Amygdala (tissue), 56 donors: ENCODE measurements at places on chromosomes 2 and 18.

- DNase-seq: no peak
These were observed 8.2 kb upstream of the SMARCAL1 start for GRCh38 chr2:216404010-216404618.

GRCh38 chr2:148560496-148560895 is 84.1 kb upstream of the EPC2 start:
- no peak for DNase-seq

- DNase-seq: no peak
These were observed 67.0 kb downstream of the ZNF521 start for GRCh38 chr18:25284861-25285550.

DNA sequence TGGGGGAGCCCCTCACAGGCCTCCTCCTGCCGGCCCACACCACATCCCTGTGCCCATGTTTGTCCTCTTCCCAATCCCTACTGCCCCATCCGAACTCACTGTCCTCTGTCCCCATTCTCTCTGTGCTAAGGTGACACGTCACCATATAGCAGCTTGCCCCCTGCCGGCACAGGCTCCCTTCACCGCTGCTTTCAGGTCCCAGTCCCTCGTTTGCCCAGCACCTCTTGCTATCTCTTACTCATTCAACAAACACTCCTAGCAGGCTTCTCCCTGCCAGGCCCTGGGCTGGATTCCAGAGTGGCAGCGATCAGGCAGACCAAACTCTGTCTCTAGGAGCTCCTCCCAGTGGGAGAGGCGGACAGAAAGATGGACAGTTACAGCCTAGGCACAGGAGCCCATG is 74.3 kb downstream of the TFCP2L1 start:
- no peak for DNase-seq

DNA sequence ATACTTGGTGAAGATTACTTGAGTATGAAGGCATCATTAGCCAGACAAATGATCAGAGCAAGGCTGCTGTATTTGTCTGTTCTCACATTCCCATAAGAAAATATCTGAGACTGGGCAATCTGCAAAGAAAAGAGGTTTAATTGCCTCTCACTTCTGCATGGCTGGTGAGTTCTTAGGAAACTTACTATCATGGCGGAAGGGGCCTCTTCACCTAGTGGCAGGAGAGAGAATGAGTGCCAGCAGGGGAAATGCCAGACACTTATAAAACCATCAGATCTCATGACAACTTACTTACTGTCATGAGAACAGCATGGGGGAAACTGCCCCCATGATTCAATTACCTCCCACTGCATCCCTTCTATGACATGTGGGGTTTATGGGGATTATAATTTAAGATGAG is 452.3 kb downstream of the GALR1 start:
- no peak for DNase-seq

- DNase-seq: no peak
These were observed 134.7 kb upstream of the EPAS1 start for GRCh38 chr2:46162329-46163097.

DNA sequence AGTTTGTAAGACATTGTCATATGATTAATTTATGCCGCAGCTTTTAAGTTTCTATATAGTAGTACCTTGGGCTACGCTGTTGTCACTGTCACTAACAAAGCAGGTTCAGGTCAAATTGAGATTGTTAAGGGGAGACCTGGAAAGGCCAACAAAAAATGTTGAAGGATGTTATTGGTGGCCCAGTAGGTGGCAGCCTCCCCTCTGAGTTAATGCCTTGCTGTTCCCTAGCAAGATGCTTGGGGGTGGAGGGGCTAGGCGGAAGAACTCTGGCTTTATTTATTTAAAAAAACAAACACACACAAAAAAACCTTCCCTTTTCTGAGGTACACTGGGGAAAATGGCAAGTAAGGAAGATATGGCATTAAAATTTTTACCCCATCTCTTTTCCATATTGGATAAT is 128.3 kb upstream of the ATP5MC3 start:
- DNase-seq: no peak

DNA sequence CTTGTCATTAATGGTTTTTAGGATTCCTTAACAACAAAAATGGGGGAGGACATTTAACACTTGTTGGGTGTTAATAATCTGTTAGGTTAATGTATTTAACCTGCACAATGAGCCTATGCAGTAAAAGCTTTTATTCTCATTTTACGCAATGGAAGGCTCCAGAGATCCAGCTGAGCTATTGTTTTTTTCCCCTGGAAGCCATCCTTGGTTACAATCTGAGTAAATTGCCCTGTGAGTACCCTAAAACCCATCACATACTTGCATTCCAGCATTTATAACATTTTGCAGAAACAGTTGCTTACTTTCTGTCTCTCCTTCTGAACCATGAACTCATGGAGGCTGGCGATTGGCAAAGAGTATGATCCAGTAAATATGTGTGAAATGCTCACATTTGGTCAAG is 30.2 kb upstream of the DOCK10 start:
- DNase-seq: no peak

DNA sequence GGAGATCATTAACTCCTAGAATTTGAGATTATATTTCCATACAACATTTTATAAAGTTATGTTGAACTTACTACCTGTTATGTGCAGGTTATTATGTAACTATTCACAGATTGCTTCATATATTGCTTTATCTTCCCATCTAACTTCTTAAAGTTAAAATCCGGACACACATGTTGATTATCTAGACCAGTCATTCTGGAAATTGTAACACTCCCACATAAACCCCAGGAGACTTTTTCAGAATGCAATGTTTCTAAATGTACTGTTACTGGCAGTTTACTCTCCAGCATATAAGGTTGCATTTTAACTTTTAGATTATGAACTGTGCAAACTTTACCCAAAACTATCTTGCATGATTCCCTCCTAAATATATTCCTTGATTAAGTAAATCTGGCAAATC is 70.5 kb upstream of the FAM117B start:
- no peak for DNase-seq

- no peak for DNase-seq
These were observed 14.2 kb downstream of the PMS1 start for GRCh38 chr2:189798312-189799029.

DNA sequence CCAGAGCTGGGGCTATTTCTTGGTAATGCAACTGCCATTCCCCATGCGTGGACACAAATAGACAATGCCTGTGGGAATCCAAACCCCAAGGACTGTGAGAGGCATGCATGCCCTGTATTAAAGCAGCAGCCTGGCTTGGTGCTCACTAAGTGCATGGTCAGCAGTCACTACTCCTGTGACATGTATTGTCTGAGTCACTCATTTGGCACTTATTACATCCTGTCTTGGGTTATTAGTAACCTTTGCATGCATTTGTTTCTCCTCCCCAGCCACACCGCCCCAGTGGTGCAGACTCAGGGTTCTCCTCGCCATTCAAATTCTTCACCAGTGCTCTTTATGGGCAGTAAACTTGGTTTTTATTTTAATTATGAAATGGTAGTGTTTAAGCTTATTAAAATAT is 30.2 kb downstream of the PRKCE start:
- no peak for DNase-seq

GRCh38 chr2:163662141-163662780 is 73.5 kb downstream of the FIGN start:
- DNase-seq: no peak

DNA sequence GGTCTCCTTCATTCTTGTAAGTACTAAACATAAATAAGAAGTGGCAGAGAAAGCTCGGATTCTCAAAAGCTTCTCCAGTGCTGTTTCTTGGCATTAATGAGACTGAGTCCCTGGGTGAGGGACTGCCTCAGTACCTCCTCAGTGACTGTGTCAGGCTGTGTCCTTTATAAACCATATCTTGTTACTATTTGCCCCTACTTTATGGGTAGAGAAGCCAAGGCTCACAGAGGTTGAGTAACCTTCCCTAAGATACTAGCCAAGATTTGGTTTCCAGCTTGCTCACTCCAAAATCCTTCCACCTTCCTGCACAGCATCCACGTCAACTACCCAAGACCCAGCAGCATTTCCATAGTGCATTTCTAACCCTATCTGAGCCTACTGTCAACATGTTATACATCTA is 55.6 kb downstream of the THUMPD2 start:
- DNase-seq: no peak

DNA sequence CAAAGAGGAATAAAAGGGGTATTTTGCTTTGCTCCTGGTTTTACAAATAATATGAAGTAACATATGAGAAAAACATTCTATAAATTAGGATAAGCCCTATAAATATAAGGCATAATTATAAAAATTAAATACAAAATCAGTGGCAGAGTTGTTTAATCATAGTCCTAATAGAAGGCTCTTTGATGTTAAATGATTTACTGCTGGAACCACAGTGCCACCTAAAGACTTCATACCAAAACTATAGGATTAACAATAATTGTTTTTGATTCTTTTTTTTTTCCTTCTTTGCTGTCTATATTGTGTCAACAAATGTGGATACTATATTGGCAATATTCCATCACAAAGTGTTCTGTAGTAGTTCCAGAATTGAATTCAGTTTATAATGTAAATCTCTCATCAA is 837.7 kb upstream of the SLC39A10 start:
- no peak for DNase-seq

DNA sequence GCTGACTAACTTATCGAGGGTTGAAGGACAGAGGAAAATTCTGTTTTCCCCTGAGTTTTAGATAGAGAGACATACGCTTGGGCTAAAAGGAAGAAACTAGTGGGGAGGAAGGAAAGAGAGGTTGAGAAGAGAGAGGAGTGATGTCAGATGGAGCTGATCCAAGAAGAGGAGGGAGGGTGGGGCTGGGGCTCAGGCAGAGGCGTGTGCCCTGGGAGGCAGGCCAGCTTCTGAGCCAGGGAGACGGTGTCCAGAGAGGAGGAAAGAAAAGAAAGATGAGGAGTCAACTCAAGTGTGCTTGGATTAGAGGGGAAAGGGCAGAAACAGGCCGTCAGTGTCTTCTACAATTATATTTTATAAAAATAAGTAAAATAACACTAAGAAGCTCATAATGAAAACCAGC is 56.2 kb downstream of the EMILIN2 start:
- no peak for DNase-seq

DNA sequence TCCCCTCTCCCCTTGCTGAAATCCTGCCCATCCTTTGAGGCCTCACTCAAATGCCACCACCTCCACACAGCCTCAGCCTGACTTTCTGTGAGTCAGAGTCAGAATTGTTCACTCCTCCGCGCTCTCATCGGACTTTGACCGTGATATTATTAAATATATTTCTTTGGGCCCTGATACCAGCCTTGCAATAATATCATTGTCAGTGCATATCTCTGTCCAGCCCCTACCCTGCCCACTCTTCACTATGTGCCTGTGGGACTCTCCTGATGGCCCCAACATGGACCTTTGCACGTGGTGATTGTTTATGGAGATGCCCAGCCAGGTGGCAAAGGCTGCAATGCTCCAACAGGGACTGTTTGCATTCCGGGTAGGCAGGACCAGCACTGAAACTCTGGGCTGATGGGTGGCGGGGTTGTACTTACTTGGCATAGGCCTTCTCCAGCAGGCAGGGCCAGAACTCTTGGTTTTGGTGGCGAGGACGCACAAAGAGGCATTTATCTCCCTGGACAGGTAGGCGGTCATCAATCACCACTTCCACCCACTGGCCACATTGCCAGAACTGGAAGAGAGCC is 37.3 kb downstream of the CAPN13 start:
- no peak for DNase-seq

DNA sequence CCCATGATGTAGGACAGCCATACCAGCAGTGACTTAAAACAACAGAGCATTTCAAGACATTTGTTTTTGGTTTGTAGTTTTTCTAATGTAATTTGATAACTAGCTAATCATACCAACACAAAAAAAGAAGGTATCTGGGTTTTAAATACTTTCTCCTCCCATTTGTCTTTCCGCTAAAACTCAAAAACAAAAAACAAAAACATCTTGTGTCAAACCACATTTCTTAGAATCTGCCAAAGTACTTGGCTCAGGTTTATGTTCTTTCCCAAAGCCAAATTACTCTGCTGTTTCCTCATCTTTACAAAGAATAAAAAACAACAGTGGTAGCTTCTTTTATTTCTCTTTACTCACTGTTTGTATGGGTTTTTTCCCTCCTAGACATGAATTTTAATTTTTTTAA is 71.5 kb downstream of the GREB1L start:
- DNase-seq: no peak

DNA sequence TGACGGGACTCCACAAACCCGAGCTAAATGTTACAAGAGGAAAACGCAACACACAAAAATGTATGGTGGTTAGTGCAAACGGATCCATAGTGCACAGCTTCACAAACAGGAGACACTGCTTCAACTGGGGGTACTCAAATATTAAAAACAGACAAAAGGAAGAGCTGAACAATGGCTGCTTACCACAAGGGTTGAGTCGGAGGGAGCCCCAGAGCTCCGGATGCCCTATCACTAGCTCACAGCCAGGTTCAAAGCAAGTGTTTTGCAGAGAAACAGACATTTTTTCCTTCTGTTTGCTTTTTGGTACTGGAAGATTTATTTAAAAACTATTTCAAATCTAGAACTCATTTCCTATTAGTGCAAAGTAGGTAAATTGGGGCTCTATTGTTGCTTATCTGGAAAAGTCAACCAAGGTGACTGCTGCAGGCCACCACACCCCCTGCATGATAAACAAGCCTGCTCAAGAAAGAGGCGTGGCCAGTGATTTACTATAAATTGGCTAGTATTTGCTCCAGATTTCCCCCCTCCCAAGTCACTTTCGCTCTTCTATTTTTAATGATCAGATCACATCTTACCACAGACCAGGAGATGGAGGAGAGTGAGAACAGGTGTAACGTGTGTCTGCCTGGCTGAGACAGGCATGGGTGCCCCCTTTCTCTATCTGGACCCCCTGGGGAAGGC is 46.5 kb downstream of the ZAP70 start:
- no peak for DNase-seq

DNA sequence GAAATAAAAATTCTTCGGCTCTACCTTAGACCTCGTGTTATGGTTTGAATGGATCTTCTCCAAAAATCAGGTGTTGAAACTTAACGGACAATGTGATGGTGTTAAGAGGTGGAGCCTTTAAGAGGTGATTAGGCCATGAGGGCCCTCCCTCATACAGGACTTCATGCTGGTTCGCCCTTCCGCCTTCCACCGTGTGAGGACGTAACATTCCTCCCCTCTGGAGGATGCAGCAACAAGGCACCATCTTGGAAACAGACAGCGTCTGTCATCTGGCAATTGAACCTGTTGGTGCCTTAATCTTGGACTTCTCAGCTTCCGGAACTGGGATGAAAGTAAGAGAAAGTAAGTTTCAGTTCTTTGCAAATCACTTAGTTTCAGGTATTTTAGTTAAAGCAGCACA is 126.3 kb upstream of the SPRED2 start:
- DNase-seq: no peak
